Putamen (tissue), 1 donor: ENCODE measurements at places on chromosomes 4 and X.

DNA sequence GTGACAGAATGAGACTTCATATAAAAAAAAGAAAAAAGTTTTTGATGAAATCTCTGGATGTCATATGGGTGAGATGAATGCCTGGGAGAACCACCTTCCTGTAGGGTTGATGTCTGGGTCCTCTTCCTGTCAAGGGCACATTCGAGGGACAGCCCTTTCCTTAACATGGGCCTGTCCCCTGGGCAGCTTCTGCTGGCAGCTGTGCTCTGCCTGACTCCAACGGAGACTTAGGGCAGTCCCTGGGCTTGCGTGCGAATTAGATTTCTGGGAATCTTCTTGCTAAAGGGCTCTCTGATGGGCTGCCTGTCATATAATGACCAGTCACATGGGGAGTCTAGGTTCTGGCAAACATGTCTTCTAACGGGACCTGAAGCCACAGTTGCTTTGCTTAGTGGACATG, 40.7 kb downstream of the TNIP2 start:
- DNase-seq, result no peak

- DNase-seq, result no peak
These were observed 640 bp downstream of the BANK1 start for GRCh38 chr4:101791182-101791558.

- DNase-seq, result no peak
These were observed 139.5 kb downstream of the SH3KBP1 start for GRCh38 chrX:19747652-19748610.

DNA sequence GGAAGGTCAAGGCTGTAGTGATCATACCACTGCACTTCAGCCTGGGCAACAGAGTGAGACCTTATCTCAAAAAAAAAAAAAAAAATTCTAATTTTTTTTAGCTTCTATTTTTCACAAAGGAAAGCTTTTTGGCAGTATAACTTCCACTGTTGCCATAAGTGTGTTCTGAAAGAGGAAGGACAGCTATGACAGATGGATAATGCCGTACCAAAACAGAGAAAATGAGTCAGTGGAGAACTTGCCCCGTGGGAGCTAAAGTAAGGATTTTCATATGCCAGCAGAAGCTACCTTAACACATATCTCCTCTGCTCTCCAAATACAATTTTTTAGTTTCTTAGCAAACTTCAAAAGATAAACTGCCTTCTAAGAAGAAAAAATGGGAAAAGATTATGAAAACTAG, 43.7 kb downstream of the RPS3A start:
- DNase-seq, result no peak

DNA sequence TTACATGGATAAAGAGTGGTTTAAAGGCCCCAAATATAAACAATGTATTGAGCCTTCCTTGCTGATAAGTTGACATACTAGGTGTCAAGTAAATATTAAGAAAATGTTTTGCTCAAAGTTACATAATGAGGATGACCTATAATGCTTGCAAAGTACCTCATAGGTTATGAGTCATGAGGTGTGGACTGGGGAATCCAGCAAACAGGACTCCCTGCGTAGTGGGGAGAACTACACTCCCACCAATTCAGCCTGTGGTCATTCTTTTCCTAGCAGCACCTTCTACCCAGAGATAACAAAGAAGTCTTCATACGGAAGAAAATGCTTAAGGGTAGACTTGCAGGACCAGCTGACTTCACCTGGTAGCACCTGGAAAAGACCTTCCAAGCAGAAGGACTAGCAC, 418.9 kb upstream of the CPEB2 start:
- DNase-seq, result no peak

DNA sequence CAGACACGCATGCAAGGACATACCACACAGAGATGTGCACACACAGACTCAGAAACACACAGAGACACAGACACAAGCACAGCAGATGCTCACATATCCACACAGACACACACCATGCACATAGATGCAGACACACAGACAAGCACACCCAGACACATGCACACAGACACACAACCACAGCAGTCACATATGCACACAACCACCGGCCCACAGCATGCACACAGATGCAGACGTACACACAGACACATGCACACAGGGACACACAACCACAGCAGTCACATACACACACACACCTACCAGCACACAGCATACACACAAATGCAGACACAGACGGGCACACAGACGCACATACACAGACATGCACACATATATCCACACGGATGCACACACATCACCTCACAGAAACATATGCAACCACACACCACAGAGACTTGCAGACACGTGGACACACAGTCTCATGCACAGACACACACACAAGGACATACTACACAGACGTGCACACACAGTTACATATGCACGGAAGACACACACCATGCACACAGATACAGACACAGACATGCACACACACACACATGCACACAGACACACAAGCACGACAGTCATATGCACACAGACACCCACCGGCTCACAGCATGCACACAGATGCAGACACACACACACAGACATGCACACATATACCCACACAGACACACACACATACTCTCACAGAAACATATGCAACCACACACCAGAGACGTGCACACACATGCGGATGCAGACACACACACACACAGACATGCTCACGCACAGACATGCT, 25.2 kb upstream of the SLC25A6 start:
- no peak for DNase-seq

DNA sequence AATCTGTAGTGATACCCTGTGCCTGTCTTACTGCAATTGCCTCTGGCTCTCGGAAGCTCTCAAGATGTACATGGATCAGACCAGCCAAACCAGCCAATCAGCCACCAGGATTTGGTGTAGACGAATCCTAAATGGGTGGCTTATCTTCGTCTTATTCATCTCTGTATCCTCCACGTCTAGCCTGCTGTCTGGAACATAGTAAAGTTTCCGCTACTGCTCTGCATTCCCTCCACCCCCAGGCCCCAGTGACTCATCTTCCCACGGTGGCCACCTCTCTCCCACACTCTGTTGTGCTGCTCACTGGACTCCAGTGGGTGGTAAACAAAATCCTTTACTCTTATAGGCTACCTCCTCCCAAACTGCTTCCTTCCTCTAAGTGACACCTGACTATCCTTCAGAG, 37.8 kb downstream of the SEPTIN6 start:
- no peak for DNase-seq

DNA sequence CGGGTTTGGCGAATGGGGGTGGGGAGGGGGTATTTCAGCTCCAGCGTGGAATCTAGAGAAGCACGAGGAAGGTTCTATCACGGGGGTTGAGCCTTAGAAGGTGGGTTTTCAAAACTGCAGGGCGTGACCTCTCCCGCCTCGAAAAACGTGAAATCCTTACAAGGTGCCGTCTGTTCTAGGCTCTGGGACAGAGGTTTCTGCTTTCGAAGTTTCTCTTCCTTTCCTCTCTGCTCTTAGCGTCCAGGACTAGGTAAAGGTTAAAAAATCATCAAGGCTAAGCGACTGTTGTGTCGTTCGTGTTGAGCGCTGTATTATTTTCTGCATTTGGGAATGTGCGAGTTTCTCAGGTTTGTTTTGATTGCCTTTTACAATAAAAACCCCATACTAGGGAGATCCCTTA, 1.1 kb downstream of the FHL1 start:
- no peak for DNase-seq

DNA sequence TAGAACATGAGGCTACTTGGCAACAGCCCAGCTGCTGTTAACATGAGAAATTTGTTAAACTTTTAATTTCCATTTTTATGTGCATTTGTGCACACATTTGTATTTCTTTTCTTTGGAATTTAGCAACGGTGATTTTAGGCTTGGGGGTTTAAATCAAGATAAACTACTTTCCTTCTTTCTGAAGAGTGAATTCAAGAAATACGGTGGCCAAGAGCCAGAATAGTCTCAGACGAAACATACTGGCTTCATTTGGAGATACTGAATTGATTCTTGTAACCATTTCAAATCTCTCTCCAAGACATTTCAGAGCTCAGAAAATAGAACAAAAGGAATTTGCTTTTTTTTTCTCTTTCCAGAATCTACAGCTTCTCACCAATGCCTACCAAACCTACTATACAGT, 134.1 kb upstream of the SCML1 start:
- no peak for DNase-seq

DNA sequence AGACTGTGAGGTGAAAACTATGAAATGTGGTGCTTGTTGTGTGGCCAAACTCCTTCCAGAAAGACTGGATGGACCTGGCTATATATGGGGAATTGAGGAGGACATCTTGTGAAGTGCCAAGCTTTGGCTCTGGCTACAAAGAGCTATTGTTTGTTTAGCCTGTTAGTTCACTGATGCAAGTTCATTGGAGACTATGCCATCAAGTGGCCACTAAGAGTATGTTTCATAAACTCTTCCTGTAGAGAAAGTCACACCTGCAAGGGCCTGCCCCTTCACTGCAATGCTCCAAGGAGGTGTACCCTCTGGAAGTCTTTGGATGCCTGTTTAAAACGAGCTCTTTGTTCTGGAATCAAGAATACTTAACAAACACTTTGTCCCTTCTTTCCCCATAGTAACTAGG, 382.0 kb downstream of the GABRG1 start:
- DNase-seq, result no peak

DNA sequence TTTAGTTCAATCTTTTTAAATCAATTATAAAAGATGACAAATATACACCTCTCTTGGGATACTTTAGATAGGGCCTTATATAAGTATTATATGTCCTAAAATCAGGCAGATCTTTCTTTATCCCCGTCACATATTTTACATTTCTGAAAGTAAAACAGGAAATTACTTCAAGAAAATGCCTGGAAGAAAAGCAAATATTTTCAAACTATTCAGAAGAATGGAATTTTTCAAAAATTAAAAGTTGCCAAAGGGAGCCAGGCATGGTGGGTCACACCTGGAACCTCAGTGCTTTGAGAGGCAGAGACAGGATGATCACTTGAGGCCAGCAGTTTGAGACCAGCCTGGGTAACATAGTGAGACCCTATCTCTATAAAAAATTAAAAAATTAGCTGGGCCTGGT, 34.4 kb downstream of the MGARP start:
- DNase-seq, result no peak

DNA sequence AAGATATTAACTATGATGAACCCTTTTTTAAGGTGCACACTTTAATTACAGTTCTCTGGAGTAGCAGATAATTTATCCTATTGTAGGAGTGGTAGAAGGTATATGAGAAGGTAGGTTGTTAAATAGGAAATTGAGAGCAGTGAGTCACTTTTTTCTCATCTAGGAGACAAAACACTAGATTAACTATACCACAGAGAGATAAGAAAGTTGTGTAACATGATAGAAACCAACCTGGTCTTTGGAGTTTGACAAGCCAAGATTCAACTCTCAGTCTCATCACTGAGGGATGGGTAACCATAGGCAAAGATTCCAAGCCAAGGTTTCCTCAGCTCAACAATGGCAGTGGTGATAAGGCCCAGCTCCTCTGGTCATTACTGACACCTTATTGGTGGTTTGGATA, 104.0 kb downstream of the MAD2L1 start:
- DNase-seq, result no peak

DNA sequence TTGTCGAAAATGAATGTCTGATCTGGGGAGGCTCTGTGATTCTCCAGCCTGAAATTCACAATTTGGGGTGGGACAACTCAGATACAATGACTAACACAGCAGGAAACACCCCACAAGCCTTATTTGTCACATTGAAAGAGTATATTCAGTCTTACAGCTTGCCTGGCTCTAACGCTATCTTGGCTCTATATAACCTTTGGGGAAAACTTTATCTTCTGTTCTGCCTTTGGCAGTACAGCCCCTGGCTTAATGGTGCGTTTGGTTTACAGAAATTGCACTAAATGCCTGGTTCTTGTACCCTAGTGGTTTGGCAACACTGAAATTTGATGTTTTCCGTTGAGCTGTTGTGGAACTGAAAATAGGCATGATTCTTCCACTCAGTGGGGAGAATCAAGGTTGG, 178.1 kb upstream of the VEGFC start:
- no peak for DNase-seq

DNA sequence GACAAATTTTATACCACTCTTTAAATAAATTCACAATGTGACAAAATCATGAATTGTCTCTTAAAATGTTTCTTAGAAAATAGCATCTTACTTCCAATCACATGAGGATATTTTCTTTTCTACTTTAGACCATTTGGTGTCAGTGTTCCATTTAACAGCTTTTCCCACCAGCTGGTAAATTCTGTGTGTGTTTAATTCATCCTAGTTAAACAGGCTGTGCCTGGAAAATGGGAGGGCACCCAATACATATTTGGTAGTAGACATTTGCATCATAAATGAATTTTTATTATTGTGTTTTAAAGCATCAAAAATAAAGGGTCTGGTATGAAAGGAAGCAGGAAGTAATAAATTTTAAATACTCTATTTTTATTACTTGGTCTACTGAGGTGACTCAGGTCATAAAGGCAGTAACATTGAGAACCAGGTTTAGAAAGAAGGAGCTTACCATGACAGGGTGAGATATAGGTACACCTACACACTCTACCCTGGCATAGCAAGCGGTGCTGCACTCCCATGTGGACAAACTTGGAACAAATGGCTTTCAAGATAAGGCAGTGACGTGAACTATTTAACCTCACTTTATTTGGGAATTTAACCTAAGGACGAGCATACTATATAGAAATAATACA, 344.5 kb downstream of the BMPR1B start:
- no peak for DNase-seq

DNA sequence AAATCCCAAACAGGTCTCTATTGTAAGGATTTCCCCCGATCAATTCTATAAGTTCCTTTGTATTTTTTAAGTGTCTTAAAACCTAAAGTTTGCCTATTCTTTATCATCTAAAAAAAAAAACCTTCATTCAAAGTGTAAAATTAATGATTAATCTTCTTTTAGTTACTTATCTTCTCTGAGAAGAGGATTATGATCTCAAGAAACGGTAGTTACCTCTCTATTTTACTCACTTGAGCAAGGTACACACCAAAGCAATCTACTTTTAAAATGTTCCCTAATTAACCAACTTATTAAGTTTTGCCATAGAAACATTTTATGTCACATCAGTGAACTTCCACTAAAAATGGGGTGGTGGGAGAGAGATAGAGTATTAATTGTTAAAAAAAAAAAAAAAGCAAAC, 15.2 kb upstream of the GALNT7 start:
- DNase-seq, result no peak

DNA sequence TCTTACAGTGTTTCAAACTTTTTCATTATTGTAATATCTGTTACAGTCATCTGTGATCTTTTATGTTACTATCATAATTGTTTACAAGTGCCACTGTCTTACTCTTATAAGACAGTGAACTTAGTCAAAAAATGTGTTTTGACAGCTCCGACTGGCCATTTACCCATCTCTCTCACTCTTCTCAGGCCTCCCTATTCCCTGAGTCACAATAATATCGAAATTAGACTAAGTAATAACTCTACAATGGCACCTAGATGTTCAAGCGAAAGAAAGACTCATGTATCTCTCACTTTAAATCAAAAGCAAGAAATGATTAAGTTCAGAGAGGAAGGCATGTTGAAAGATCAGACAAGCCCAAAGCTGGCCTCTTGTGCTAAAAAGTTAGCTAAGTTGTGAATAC, 184.2 kb downstream of the CDS1 start:
- DNase-seq, result no peak

GRCh38 chrX:23482561-23482960, 147.9 kb downstream of the PTCHD1 start:
- no peak for DNase-seq

DNA sequence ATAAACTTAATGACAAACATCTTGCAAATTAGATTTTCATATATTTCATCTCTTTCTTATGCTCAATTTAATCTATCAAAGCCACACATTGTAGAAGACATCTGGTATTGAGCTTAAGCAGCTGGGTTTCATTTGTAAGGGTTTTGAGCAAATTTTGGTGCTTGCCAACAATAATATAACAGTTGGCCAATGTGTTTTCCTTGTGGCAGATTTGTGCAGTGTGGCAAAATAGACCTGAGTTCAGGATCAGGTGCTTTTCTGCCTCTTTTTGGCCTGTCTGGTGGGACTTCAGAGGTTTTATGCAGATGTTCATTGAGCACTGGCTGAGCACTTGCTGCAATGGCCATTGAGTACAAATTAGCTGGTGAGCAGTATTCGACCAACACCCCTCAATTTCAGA, 301.9 kb downstream of the BMPR1B start:
- DNase-seq, result no peak
